ENCODE measurements at places on chromosomes 1 and 21.
A peak's percentile ranks its signal among the peaks of the same experiment; 100 is the strongest.

DNA sequence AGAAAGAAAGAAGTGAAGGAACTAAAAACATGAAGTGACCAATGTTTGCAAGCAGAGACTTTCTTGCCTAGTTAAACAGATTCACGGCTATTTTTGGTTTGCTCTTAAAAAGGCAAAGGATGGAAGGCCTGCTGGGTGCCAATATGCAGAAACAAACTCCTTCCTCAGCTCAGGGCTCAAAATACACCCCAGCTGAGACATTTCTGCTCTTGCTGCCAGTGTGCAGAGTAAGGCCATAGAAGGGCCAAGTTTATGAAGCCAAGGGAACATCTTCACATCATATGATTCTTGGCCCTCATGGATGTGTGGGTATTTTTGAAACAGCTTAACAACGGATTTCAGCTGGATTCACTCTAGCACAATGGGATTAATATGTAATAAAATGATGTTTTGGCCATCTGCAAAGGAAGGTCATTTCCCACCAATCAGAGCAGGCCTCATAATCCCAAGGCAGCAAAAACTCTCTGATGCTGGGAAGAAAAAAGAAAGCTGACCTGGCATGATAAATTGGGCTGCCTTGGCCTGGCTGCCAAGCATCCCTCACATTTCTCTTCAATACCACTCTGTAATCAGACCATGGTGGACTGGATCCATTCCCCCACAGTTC is 70.7 kb downstream of the CAPZB start:
- no peak for DNase-seq

DNA sequence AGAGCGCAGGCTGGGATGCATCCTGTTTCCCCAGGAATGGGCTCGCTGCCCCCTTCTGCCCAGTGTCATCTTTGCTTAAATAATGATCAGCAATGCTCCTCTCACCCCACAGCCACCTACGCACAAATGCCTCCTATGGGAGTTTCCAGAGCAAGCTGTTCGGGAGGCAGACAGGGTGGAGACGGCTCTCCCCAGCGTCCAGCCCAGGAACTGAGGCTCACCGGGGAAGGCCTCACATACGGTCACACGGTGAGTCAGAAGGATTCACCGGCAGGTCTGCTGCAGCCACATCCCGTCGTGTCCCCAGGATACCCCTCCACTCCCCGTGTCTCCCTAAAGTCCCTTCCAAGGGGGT is 40.3 kb upstream of the RUNX3 start:
- no peak for DNase-seq

GRCh38 chr1:4838231-4838630 is 183.8 kb downstream of the AJAP1 start:
- DNase-seq = no peak

DNA sequence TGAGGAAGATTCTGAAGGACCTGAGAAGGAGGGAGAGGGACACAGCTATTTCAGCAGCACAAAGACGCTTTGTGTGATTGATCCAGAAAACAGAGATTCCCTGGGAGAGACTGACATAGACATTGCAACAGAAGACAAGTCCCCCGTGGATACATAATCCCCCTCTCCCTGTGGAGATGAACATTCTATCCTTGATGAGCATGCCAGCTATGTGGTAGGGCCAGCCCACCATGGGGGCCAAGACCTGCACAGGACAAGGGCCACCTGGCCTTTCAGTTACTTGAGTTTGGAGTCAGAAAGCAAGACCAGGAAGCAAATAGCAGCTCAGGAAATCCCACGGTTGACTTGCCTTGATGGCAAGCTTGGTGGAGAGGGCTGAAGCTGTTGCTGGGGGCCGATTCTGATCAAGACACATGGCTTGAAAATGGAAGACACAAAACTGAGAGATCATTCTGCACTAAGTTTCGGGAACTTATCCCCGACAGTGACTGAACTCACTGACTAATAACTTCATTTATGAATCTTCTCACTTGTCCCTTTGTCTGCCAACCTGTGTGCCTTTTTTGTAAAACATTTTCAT is 161.3 kb upstream of the SGIP1 start:
- no peak for DNase-seq

- DNase-seq = peak; percentile 32
These were observed 12.9 kb downstream of the PTPRU start for GRCh38 chr1:29249170-29249691.
